ENCODE measurements at places on chromosomes 5 and 9.

GRCh38 chr5:98657559-98657958 is 115.9 kb upstream of the RGMB start:
- H3K36me3 ChIP-seq, result no peaks in the 10 kb centered on the region
- H3K27me3 ChIP-seq, result no peaks in the 10 kb centered on the region
- H3K4me3 ChIP-seq, result no peak overlapping the region

GRCh38 chr9:70470050-70471015 is 55.9 kb upstream of the KLF9 start:
- no peak for DNase-seq
- no peaks in the 10 kb centered on the region for H3K36me3 ChIP-seq
- H3K27me3 ChIP-seq, result peaks cover 5% of the 10 kb centered on the region
- peaks cover 26% of the 10 kb centered on the region for H3K4me1 ChIP-seq
- H3K4me3 ChIP-seq, result no peak overlapping the region

DNA sequence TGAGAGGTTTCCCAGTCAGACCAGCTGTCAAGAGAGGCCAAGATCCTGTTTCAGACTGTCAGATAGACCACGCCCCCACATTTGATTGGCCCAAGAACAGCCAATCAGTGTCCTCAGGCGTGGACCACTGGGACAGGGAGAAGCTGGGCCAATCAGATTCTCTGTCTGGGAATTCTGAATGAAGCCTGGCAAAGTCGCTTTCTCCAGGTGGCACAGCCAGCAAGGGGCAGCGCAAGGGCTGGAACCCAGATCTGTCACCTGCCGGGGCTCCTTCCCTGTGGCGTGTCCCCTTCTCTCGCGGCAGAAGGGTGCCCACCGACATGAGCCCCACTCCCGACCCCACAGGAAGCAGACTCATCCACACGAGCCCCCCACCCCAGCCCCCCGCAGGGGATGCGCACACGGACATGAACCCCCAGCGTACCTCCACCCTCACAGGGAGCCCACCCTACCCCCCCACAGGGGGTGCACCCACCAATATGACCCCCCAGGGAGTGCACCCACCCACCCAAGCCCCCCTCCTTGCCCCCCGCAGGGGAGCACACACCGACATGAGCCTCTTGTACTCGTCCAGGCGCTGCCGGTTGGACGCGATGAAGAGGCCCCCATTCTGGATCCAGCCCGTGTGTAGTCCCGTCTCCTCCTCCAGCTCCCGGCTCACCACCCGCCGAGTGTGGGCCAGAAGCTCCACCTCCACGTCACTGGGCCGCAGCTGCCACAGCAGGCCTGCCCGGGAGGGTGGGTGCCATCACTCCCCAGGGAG is 6.1 kb downstream of the SARDH start:
- H3K4me3 ChIP-seq, result no peak overlapping the region
- no peaks in the 10 kb centered on the region for H3K4me1 ChIP-seq
- no peak for DNase-seq
- no peaks in the 10 kb centered on the region for H3K36me3 ChIP-seq
- no peak overlapping the region for H3K27ac ChIP-seq
- H3K27me3 ChIP-seq, result no peaks in the 10 kb centered on the region

GRCh38 chr5:10489810-10490426 is 48.2 kb downstream of the ROPN1L start:
- no peaks in the 10 kb centered on the region for H3K36me3 ChIP-seq
- H3K4me1 ChIP-seq, result peaks cover 26% of the 10 kb centered on the region
- DNase-seq, result peak; percentile 14
- H3K27ac ChIP-seq, result peak overlapping the region; percentile 75
- H3K27me3 ChIP-seq, result no peaks in the 10 kb centered on the region

DNA sequence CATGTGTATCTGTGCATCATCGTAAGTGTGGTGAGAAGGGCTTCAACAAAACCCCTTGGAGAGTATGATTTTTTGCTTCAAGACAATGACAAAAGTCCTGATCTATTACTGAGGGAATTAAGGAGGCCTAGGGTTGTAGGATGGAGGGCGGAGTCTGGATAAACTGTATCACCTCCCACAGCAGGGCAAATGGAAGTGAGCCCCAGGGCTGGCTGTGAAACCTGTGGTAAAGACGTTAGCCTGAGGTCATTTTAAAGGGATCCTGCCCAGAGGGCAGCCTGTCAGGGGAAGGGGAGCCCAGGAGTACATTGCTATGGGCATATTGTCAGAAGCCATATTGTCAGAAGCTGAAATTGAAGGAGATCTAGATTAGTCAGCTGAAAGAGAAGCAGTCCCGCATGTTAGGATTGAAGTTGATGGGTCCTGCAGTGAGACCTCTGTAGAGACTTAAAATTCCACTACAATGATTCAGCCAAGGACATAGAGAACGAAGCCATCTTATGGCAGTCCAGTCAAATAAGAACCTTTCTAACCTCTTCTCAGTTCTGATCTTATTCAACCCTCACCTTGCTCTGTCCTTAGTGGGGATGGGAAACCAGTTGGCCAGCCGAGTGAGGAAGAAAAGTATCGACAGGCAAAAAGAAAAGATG is 26.9 kb downstream of the ADGRV1 start:
- no peaks in the 10 kb centered on the region for H3K4me1 ChIP-seq
- H3K27me3 ChIP-seq, result peaks cover 17% of the 10 kb centered on the region
- DNase-seq, result no peak
- no peaks in the 10 kb centered on the region for H3K36me3 ChIP-seq
- no peak overlapping the region for H3K27ac ChIP-seq

All from T-helper 2 cell treated with Interferon-gamma antibody and Interleukin-4, amounts not matched to agents 5 μg/mL and 100 μg/mL, for 36 hours (primary cell).